Epithelial cell of prostate (primary cell): ENCODE measurements at places on chromosomes 16 and 17.
A peak's percentile ranks its signal among the peaks of the same experiment; 100 is the strongest.

- DNase-seq = no peak
Measured at GRCh38 chr16:78519896-78520295, 420.4 kb downstream of the WWOX start.

DNA sequence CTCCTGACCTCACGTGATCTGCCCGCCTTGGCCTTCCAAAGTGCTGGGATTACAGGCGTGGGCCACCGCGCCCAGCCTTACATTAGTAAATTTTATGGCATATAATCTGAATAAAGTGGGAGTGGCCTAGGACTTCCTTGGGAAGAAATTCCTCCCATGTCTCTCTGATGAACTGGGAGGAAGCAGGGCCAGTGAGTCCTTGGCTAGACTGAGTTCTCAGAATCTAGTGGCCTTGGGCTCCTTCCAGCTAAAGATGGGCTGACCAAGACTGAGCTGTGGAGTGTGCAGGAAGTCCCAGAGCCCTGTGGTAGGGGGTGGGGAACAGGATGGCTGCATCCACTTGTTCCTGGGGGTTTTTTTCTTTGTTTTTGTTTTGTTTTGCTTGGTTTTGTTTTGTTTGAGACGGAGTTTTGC lies 10.0 kb upstream of the NAGLU start:
- no peak for DNase-seq

DNA sequence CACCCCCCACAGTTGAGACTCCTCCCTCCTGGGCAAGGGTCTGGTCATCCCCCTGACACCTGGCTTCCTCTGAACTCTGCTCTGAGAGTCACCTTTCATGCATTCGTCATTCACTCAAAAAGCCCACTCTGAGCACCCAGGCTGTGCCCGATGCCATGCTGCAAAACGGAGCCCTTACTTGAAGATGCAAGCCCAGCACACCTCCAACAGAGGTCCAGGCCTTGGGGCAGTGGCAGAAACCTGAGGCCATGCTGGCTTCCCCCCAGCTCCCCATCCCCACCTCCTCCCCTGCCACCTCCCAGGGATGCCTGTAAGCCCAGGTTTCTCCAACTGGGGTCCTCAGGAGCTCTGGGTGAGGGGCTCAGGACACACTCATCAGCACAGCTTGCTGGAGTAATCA lies 67.7 kb upstream of the TNRC6C start:
- DNase-seq = no peak

GRCh38 chr17:80705988-80706387 lies 161.3 kb downstream of the RPTOR start:
- no peak for DNase-seq

DNA sequence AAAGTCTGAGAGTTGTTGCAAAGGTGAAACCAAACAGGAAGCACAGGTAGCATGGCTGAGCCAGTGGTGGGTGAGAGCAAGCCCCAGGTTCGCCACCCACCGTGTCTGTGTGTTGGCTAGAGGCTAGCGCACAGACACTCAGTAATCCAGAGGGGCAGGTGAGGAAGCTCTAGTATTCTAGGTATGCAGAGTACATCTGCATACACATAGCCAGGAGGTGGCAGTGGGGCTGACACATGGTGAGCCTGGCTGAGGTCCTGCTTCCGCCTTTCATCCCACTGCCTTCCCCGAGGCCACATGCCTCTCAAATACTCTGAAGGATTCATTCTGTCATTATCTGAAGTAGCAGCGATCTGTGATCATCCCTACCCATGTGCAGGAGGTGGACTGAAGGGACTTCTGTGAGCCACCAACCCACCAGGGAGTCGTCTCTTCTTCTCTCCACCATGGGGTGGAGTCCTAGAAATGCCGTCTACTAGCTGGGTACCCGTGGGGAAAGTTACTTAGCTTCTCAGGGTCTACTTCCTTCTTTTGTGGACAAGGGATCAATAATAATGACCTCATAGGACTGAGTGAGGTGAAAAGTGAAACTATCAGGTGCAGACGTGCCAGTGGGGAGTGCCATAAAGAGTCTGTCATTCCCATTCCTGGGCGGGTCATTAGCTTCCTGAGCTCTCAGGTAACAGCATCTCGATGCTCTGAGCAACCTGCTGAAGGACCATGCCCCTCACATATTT lies 36.0 kb upstream of the ICAM2 start:
- no peak for DNase-seq

DNA sequence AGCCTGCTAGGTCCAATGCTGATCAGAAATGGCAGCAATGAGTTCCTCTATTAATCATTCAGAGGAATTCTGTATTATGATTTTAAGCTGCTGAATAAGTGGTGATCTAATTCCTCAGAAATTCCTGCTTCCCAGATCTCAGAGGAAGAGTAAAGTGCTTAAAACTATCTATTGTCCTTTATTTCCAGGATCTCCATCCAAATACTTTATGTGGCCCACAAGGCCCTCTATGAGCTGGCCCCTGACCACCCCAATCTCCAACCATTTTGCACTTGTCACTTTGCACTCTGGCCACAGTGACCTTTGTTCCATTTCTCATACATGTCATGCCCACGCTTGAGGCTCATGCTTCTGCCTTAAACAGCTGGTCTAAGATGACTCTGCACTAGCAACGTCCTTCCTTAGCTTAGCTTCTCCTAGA lies 93.7 kb downstream of the CA10 start:
- no peak for DNase-seq

DNA sequence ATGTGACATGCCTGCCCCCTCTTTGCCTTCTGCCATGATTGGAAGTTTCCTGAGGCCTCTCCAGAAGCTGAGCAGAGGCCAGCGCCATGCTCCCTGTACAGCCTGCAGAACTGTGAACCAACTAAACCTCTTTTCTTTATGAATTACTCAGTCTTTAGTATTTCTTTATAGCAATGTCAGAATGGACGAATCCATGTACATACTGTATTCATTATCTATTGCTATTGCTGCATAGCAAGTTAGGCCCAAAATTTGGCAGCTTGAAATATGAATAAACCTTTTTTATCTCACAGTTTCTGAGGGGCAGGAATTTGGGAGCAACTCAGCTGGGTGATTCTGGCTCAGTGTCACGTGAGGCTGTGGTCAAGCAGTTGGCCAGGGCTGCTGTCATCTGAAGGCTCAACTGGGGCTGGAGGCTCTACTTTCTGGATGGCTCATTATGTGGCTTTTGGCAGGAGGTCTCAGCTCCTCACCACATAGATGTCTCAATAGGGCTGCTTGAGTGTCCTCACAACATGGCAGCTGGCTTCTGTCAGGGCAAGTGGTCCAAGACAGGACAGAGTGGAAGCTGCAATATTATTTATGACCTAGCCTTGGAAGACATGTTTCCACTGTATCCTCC lies 40.0 kb downstream of the SOCS1 start:
- no peak for DNase-seq

DNA sequence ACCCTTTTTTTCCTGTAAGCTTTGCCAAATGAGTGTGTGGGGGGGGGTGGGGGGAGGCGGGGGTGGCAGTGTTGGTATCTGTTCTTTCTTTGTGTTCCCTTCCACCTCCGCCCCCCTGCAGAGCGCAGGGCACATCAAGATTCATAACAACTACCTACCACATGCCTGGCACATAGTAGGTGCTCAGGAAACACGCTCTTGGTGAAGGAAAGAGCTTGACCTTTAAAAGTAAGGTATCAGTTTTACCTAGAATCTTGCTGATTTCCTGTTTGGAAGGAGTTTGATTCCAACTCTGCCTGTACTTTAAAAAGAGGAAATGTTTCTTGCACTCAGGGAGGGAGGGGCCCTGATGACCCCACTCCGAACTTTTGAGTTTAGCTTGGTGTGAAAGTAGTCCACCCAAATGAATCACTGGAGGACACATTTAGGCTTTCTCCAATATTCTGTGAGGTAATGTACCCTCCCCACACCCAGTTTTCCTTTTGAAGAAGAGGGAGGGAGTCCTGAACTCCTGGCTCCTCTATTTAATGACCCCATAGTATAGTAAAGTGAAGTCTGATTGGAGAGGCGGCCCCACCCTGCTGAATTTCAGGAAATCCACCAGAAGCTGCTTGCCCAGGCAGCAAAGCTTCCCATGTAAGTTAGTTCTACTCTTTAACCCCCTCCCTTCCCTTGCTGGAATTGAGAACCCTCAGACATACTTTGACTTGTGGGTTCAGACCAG lies 560 bp upstream of the FAM20A start:
- DNase-seq = no peak

DNA sequence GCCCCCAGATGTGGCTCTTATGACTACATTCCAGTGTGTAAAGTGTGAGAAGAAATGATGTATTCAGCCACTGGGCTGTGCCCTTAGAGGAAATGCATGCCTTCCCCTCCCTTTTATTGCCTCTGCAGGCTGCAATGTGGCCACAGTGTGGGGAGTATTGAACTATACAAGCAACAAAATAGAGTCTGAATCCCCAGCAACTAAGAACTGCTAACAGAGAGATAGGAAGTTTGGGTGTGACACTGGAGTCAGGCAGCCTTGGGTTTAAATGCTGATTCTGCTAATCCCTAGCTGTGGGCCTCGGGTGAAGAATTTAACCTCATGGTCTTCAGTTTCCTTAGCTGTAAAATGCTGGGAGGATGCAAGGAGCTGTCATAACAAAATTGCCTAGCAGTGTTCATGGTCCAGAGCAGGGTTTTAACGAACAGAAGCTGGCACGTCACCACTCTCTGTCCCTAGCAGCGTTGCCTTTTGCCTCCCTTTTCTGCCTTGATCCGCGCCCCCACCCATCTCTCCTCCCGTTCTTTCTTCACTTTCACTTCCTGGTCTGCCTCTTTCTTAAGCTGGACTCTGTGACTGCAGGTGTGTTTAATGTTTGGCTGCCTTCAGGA lies 50.3 kb downstream of the KPNA2 start:
- no peak for DNase-seq

- no peak for DNase-seq
Measured at GRCh38 chr17:80068301-80069222, 32.1 kb downstream of the CCDC40 start.

- no peak for DNase-seq
Measured at GRCh38 chr17:13986855-13987254, 82.4 kb upstream of the COX10 start.

DNA sequence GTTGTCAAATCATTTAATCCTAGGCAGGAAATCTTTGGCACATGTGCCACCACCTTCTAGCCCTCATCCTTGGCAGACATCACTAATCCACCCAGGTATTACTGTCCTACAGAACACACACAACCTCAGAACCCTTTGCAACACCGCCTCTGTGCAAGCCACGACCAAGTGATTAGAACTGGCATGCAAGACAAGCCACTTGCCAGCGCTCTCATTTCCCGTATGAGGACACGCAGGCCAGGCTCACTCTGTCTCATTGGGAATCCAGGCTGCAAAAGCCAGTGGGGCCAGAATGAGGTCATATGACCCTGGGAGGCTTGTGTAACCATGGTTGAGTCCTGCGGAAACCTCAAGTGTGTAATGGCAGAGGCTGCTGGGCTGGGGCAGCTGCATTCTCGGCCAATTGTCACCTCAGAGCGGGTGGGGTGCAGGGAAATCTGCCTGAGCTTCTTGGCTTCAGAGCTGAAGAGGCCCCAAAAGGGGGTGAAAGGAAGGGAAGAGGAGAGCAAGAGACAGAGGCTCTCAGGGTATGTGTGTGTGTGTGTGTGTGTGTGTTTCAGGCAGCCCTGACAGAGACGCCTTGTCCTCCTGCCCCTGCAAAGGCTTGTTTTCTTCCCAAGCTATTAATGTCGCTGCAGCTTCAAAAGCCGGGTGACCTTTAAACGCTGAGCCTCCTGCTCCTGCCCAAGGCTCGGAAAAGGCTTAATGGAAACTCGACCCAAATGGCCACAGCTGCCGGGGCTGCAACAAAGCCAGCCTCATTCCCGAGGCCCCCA lies 43.2 kb upstream of the MRPS23 start:
- peak; percentile 83 for DNase-seq

DNA sequence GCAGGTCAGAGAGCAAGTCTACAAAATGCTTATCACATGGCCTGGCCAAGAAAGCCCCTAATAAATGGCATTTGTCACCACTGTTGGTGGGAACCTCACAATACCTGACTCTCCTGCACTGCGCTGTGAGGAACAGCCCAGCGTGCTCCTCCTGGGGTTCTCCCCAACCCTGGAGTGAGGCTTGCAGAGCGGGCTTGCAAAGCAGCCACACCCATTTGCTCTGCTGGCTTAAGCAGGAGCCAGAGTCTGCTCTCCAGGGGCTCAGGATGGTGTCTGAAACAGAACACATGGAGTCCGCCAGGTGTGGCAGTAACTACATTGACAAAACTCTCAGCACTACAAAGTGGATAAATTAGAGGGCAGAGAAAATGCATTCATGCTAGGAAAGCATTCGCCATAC lies 331.0 kb upstream of the CCL2 start:
- DNase-seq = no peak

DNA sequence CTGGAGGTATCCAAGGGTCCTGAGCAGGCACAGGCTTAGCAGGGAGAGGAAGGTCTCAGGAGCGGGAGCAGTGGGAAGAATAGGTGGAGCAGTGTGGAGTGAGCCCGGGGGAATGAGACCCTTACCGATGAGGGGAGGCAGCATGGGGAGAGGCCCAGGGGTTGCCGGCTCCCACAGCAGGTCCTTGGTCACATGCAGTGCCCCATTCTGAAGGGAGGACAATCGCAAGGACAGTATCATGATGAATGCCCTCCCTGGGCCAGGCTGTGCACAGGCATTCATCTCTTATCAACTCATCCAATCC lies 3.3 kb downstream of the TAF1C start:
- no peak for DNase-seq

GRCh38 chr16:68607443-68607842 lies 37.7 kb upstream of the CDH3 start:
- no peak for DNase-seq

DNA sequence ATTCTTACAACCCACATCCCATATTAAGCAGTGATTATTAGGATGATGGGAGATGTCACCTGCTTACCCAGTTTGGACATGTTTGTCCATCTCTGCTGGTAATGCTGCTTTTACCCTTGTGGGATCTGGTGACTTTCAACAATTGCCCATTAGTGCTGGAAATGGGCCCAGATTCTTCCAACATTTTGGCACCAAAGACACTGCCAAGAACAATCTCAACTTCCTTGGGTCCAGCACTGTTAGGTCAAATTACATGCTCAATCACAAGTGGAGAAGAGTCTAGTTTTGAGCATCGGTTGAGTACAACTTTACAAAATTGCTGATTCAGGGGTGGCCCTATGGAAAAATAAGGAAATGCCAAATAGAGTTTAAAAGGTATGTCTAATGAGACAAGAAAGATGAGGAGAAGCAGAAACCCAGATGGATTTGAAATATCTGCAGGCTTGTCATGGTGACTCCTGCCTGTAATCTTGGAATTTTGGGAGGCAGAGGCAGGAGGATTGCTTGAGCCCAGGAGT lies 13.0 kb upstream of the ZFP3 start:
- no peak for DNase-seq

DNA sequence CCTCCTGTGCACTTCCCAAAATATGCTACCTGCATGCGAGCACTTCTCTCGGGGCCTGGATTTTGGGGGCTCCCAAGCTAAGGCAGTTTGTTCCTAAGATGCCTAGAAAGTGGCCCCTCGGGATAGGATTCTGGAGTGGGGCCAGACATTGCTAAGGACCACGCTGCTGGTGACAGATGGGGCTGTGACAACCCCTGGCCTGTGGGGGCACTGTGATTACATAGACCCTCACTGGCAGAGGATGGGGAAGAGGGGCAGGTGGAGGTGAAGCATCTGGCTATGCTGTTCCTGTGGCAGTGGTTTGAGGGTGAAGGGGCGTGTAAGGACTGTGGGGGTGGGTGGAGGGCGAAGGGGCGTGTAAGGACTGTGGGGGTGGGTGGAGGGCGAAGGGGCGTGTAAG lies 128.4 kb downstream of the ENGASE start:
- DNase-seq = no peak

GRCh38 chr17:68452724-68453290 lies 4.5 kb downstream of the WIPI1 start:
- DNase-seq = no peak

- DNase-seq = no peak
Measured at GRCh38 chr17:62650587-62650986, 23.1 kb downstream of the MRC2 start.
